ENCODE measurements at places on chromosomes 7 and 10. TPM values are rescaled to one million over a fixed set of nuclear protein-coding genes. Genes with fewer than 3 reads are reported as not detected.

DNA sequence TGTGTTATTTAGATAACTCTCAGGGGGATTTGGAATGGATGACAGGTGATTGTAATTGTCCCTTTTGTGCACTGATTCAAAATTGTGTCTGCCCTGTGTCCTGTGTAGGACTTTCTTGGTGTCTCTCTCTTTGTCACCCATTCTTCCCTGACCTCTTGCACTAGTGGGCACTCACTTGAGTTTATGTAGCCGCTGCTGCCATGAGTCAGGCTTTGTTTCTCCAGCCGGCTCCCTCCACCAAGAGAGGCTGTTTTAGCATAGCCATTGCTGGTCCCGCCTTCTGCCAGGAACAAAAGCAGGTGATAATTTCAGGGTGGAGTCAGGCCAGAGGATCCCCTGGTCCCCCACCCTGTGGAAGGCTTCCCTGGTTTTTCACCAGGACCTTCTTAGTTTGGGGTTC lies 8.4 kb downstream of the COL17A1 start:
- no peaks in the 10 kb centered on the region for H3K4me1 ChIP-seq
- H3K4me3 ChIP-seq: no peak overlapping the region
- no peaks in the 10 kb centered on the region for H3K36me3 ChIP-seq
- no peak overlapping the region for H3K27ac ChIP-seq
- no peaks in the 10 kb centered on the region for H3K27me3 ChIP-seq
- no peak for DNase-seq

DNA sequence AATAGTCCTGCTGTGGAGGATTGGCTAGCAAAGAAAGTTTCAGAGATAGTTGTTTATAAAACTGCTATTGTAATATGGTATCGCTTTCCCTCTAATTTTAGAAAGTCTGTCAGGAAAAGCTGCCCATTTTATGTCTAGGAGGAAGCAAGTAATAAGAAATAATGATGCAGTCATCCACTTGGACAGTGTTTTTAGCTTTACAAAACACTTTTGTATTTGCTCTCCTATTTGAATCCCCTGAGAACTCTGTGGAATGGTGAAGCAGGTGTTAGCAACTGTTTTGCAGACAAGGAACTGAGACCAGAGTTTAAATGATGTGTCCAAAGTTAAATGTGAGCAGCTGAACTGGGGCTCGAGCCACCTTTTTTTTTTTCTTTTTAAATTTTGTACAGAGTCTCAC lies 455.8 kb downstream of the XPNPEP1 start:
- no peak overlapping the region for H3K27ac ChIP-seq
- H3K4me3 ChIP-seq: no peak overlapping the region
- no peaks in the 10 kb centered on the region for H3K36me3 ChIP-seq
- H3K4me1 ChIP-seq: no peaks in the 10 kb centered on the region

TMEM72 gene
- total RNA-seq: not detected

AASS gene
- 11.3 TPM for total RNA-seq

GRCh38 chr7:76315364-76315763 lies 12.9 kb downstream of the HSPB1 start:
- H3K27ac ChIP-seq: no peak overlapping the region
- H3K27me3 ChIP-seq: no peaks in the 10 kb centered on the region
- peaks cover 12% of the 10 kb centered on the region for H3K4me1 ChIP-seq
- DNase-seq: no peak
- no peak overlapping the region for H3K4me3 ChIP-seq
- H3K36me3 ChIP-seq: no peaks in the 10 kb centered on the region

DNA sequence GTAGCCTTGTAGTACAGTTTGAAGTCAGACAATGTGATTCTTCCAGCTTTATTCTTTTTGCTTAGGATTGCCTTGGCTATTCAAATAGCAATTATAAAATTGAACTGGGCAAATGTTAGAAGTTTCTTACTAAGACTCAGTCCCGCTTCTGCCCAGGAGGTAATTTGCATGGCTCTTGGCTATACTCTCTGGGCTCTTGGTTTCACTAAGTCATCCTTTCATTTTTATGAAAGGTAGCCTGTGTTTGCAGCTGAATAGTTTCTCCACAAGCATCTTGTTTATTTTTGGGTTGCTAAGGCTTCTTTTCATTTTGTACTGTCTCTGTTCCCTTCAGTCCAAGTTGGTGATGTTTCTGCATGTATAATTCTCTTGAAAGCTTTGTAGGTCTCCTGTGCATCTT lies 340.6 kb downstream of the SH2D4B start:
- H3K36me3 ChIP-seq: no peaks in the 10 kb centered on the region
- no peaks in the 10 kb centered on the region for H3K4me1 ChIP-seq
- no peak overlapping the region for H3K4me3 ChIP-seq
- DNase-seq: no peak
- no peak overlapping the region for H3K27ac ChIP-seq

GRCh38 chr7:109354000-109354399 lies 784.3 kb downstream of the DNAJB9 start:
- no peak overlapping the region for H3K4me3 ChIP-seq
- DNase-seq: peak; percentile 3
- no peaks in the 10 kb centered on the region for H3K27me3 ChIP-seq
- no peaks in the 10 kb centered on the region for H3K4me1 ChIP-seq

DNA sequence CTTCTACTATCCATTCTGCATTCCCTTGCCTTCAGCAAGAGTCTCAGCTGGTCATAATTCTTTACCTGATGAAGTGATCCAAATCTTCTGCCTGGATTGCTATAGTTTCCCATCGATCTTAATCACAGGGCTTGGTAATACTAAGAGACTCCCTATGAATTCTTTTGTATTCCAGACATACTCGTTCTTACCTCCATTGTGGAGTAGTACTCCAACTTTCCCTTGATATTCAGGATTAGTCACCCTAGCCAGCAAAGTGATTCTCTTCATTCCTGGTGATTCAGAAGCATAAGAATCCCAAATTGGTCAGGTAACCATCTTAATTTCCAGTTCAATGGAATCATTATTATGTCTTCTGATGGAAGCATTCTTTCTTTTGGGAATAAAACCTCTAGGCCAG lies 96.7 kb downstream of the TWIST1 start:
- no peak for DNase-seq
- no peaks in the 10 kb centered on the region for H3K4me1 ChIP-seq
- H3K36me3 ChIP-seq: no peaks in the 10 kb centered on the region
- H3K27ac ChIP-seq: no peak overlapping the region
- no peaks in the 10 kb centered on the region for H3K27me3 ChIP-seq
- H3K4me3 ChIP-seq: no peak overlapping the region

GRCh38 chr7:4745971-4746919 lies 29.2 kb upstream of the AP5Z1 start:
- H3K27ac ChIP-seq: peak overlapping the region; percentile 84
- no peak overlapping the region for H3K4me3 ChIP-seq
- H3K36me3 ChIP-seq: peaks cover 7% of the 10 kb centered on the region
- DNase-seq: no peak
- peaks cover 19% of the 10 kb centered on the region for H3K4me1 ChIP-seq
- H3K27me3 ChIP-seq: no peaks in the 10 kb centered on the region

SSC4D gene
- 1.6 TPM for total RNA-seq

ANKRD7 gene
- total RNA-seq: not detected

DNA sequence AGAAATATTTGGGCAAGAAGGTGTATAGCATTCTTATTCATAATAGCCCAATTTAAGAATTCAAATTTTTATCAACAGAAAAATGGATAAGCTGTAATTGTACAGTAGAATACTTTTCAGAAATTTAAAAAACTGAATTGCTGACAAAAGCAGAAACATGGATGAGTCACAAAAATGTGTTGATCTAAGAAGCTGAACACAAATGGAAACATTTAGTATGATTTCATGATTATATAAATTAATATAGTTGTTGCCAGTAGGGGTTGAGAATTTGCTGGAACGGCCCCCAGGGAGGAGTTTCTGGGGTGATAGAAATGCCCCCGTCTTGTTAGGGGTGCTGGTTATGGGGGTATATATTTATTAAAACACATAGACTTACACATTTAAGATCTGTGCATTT lies 179.1 kb downstream of the KLF6 start:
- H3K4me1 ChIP-seq: no peaks in the 10 kb centered on the region
- no peak overlapping the region for H3K27ac ChIP-seq
- no peaks in the 10 kb centered on the region for H3K36me3 ChIP-seq
- DNase-seq: no peak
- H3K4me3 ChIP-seq: no peak overlapping the region

GIMAP8 gene
- total RNA-seq: 0.07 TPM

- no peak for DNase-seq
- H3K36me3 ChIP-seq: no peaks in the 10 kb centered on the region
- H3K4me1 ChIP-seq: no peaks in the 10 kb centered on the region
- H3K4me3 ChIP-seq: peak overlapping the region; percentile 44
- no peaks in the 10 kb centered on the region for H3K27me3 ChIP-seq
- no peak overlapping the region for H3K27ac ChIP-seq
These were observed 174 bp downstream of the ADCY1 start for GRCh38 chr7:45574416-45574668.

GRCh38 chr7:29622335-29623265 lies 59.0 kb downstream of the PRR15 start:
- H3K4me1 ChIP-seq: no peaks in the 10 kb centered on the region
- no peaks in the 10 kb centered on the region for H3K36me3 ChIP-seq
- H3K27me3 ChIP-seq: no peaks in the 10 kb centered on the region
- no peak overlapping the region for H3K4me3 ChIP-seq
- H3K27ac ChIP-seq: no peak overlapping the region
- no peak for DNase-seq

GRCh38 chr7:19928247-19928646 lies 154.8 kb upstream of the TMEM196 start:
- H3K36me3 ChIP-seq: no peaks in the 10 kb centered on the region
- no peak overlapping the region for H3K27ac ChIP-seq

DNA sequence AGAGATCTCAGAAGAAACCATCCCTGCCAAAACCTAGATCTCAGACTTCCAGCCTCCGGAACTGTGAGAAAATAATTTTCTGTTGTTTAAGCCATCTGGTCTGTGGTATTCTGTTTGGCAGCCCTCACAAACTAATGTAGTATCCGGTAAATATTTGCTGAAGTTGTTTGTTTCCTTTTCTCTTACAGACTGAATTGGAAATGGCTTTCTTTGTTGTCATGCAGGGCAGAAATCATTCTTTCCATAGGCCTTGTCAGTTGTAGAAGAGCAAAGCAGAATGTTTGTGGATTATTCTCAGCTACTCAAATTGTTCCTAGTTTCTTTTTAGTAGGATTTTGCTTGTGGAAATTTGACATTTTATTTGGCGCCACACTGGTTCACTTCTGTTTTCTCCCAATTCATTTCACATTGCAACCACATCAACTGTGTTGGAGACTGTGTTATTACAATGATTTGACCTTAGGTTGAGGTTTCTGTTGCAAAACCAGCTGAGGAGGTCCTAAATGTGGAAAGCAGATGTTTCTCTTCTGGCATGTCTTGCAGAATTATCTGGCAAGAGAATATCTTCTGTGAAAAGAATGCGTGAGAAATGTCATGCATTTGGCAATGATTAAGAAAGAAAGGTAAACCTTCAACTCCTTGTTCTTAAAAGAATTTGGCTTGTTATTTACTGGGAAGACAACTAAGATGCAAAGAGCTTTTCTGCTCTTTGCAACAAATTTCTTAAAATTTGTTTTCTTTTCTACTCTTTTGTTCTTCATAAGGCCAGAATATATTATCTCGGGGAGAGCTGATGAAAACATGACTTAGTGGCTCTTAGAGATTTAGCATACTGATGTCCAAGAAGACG lies 25.8 kb downstream of the ACTA2 start:
- DNase-seq: no peak
- no peak overlapping the region for H3K4me3 ChIP-seq
- H3K36me3 ChIP-seq: no peaks in the 10 kb centered on the region
- H3K27ac ChIP-seq: no peak overlapping the region
- no peaks in the 10 kb centered on the region for H3K4me1 ChIP-seq

C7orf33 gene
- total RNA-seq: 0.23 TPM

SPDYE6 gene
- total RNA-seq: not detected

GRCh38 chr7:24595671-24596418 lies 22.6 kb downstream of the PALS2 start:
- H3K4me3 ChIP-seq: no peak overlapping the region
- no peaks in the 10 kb centered on the region for H3K4me1 ChIP-seq
- no peaks in the 10 kb centered on the region for H3K36me3 ChIP-seq
- H3K27ac ChIP-seq: no peak overlapping the region
- H3K27me3 ChIP-seq: no peaks in the 10 kb centered on the region
- DNase-seq: no peak

HMX3 gene
- total RNA-seq: not detected

Data from Caco-2 (cell line).